ENCODE measurements at places on chromosomes 1 and 21. TPM values are rescaled to one million over a fixed set of nuclear protein-coding genes. Genes with fewer than 3 reads are reported as not detected.

The LCE1E gene
- total RNA-seq, result not detected

- DNase-seq, result no peak
Observed at GRCh38 chr1:53207726-53208125, 11.1 kb downstream of the CPT2 start.

DNA sequence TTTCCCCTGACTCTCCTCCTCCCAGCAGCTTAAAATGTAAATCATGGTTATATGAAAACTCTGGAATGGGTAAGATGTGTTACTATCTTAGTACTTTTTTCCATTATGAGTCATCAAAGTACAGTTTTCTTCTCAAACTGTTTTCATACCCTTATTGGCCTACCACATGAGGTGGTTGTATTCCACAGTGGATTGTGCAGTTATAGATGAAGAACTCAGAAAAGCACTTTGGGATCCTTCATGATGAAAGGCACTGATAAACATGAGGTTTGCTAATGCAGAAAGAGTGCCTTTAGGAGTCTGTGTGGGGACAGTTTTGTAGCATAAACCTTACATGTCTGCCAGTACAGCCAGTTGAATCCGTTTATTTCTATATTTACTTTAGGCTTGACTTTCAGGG lies 32.0 kb upstream of the MYOCOS start:
- no peak for DNase-seq

The OLFML2B gene
- total RNA-seq, result 6.5 TPM

DNA sequence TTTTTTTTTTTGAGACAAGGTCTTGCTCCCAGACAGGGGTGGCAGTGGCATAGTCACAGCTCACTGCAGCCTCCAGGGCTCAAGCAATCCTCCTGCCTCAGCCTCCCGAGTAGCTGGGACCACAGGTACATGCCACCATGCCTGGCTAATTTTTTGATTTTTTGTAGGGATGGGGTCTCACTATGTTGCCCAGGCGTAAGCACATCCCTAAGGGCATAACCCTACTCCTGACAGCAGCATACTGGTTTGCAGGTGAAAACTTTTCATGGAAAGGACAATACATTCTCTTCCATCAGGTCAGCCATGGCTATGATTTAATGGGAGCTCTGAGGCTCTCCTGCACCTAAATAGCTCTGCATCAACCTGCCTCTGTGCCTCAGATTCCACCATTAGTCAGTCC lies 29.4 kb downstream of the UBIAD1 start:
- no peak for DNase-seq

The NBPF4 gene
- not detected for total RNA-seq

GRCh38 chr1:204565617-204566582 lies 49.7 kb downstream of the MDM4 start:
- peak; percentile 40 for DNase-seq

- DNase-seq, result no peak
Observed at GRCh38 chr1:53341521-53341895, 13.6 kb upstream of the LRP8 start.

- no peak for DNase-seq
Observed at GRCh38 chr1:226441629-226442028, 33.7 kb upstream of the PARP1 start.

DNA sequence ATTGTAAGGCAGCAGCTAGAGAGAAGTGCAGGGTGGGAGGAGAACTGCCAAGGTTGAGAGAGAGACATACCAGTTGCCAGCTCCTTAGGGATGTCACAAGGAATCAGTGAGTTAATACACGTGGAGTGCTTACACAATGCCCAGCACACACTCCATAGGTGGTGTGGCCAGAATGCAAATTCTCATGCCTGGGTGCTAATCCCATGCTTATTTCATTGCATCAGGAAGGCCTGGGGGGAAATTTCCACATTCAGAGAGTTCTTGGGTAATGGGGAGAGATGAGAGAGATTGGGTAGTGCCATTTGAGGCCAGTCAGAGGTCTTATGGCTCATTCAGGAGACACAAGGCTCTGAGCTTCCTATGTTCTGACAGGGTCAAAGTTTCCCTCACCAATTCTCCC lies 38.7 kb downstream of the GJA5 start:
- no peak for DNase-seq

The GBP1 gene
- total RNA-seq, result not detected

- DNase-seq, result no peak
Observed at GRCh38 chr1:30084909-30085571, 638.3 kb downstream of the MATN1 start.

DNA sequence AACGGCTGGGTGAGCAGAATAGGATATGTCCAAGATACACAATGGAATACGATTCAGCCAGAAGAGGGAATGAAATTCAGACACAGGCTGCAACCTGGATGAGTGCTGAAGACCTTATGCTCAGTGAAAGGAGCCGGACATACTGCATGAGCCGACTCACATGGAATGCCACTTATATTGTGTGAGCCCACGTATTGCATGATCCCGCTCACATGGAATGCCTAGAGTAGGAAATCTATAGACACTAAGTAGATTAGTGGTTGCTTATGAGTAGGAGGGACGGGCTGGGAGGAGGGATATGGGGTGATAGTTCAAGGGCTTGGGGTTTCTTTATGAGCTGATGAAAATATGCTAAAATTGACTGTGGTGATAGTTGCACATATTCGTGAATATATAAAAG lies 26.8 kb downstream of the TMPRSS2 start:
- DNase-seq, result no peak

- DNase-seq, result no peak
Observed at GRCh38 chr1:40710581-40711315, 19.2 kb downstream of the NFYC start.

The LCE1C gene
- not detected for total RNA-seq

The CD2 gene
- total RNA-seq, result 0.44 TPM

DNA sequence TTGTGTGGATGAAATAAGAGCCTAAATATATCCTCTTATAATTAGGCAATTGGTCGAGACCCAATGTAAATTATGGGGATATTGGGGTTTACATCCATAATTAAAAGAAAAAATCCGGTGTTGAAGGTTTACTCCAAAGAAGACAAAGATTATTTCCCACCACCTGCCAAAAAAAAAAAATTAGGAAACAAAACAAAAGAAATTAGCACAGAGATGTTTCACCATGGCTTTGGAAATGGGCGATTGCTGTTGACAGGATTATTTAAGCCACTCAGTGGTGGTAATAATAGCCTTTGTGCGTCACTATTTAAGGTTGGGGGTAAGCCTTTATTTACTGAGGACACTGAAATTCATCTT lies 585 bp upstream of the GLRX2 start:
- DNase-seq, result no peak

DNA sequence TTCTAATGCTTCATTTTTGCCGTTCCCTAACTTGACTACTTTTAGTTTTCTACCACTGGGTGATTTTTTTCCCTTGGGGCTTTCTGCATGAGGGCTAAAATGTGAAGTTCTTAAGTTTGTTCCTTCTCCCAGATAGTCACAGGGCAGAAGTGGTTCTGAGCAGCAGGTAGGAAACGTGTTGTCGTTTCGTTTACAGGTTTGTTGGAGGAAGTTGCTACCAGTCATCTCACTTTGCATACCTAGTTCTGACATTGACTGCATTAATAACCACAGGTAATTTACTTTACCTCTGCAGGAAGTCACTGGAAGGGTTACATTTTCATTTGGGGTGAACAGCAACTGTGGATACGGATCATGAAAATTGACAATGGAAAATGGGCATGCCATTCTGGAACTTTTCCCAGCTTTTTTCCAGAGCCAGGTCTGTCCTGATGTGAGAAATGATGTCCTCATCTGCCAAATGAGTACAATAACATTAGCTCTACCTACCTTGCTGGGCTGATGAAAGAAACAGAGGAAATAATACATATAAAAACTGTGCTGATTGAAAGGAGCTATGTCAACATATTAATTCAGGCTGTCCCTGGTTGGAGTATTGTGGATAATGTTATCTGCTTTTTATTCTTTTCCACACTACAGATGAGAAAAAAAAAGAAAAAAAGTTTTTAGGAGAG lies 94.2 kb downstream of the DISC1 start:
- DNase-seq, result no peak

DNA sequence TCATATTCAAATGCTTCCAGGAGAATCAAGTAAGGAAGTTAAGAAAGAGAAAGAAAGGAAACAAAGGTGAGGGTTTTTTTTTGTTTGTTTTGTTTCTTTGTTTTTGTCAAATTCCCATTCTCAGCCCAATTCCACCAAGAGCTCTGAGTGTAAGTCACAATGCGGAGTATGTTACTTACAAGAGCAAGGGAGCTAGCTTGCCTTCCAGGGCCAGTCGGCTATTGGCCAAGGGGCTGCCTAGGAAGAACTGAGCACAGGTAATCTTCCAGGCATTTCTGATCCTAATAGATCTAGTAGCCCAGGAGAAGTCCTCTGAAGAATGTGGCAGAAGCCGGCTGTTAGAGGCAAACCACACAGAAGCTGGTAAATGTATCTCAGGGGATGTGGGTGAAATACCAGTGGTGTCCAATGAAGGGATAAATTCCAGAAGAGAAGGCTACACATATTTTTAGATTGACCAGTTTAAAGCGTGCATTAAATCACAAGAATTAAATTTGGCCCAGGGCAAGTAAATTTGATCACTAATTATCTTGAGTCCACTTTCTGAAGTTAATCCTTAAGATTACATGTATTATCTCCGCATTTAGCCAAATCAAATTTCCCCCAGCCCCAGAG lies 239.6 kb upstream of the ADAMTS5 start:
- DNase-seq, result peak; percentile 19

The SDC3 gene
- total RNA-seq, result 31.1 TPM

- no peak for DNase-seq
Observed at GRCh38 chr1:115183721-115184259, 94.5 kb upstream of the TSPAN2 start.

- no peak for DNase-seq
Observed at GRCh38 chr1:28508435-28508754, 2.6 kb downstream of the RCC1 start.

DNA sequence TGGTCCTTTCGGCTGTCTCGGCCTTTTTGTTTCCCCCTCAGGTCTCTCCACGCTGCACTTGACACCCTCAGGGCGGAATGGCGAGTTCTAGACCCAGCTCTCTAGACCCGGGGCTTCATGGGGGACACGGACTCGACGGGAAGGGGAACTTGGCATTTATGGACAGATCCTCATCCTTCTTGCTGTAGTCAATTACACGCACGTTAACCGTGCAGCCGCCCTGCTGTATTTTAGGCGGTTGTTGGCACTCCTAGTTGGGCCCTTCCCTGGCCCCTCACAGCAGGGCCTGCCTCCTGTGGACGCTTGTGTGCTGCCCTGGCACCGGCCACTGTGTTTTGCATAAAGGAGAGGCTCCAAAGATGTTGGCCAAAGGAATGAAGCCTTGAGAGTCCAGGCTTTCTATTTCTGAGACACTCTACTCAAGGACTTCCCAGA lies 558 bp upstream of the BTG3 start:
- no peak for DNase-seq

DNA sequence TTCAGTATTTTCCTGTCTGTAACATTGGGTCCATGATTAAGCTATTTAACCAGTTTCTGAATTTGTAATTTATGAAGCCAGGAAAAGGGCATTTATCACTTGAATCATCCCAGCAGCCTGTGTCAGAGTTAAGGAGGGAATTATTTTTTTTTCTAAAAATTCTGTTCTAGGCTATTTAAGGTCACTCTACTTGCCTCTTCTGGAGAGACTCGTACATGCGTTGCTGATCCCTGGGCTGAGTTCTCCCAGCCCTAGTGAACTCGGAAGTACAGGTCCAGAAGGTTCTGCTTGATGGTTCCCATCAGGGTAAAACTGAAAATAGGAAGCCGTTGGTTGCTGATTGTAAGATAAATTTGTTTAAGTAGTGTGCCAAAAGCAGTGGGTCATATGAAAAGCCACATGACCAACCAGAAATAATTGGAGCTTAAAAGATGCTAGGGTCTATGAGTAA lies 90.7 kb downstream of the GPR88 start:
- no peak for DNase-seq

The TEDDM1 gene
- total RNA-seq, result not detected

DNA sequence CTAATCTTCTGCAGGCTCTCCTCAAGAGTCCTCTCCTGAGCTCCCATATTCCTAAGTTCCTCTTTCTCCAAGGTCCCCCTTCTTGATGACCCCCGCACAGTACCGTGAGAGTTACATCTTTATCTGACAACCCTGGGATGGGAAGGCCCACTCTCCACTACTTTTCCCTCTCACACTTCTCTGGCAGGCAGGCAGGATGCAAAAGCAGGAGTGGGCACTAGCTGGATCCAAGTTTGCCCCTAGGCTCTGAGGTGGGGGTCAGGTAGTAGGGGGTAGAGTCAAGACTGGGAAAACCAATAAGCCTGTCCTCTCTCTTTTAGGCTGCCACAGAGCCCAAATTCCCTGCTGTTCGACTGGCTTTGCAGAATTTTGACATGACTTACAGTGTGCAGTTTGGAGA lies 3.9 kb downstream of the NSUN4 start:
- DNase-seq, result no peak

The DDR2 gene
- total RNA-seq, result 0.85 TPM

DNA sequence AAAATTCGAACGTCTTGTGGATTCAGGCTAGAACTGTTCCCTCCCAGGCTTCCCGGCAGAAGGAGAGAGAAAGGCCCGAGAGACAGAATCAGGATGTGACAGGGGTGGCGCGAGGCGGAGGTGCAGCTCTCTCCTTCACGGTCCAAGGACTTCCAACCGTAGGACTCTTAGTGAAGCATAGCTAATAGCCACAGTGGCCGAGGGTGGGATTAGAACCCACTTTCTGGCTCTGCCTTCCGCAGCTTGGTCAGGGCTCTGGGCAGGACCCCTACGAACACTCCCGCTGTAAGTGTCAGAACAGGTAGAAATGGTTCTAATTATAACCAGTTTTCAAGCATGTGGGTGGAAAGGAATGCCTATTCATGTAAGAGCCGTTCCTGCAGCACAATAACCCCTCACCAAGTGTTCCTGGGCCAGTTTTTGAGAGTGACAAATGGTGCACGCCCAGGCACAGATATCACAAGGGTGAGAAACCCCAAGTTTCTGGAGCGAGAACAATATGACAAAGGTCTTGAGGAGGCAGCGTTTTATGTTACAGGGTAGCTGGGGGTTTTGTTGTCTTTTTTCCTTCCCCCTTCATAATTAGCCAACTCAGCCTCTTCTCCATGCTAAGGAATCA lies 86.4 kb downstream of the SYF2 start:
- no peak for DNase-seq

The OR2T29 gene
- not detected for total RNA-seq

- DNase-seq, result no peak
Observed at GRCh38 chr1:172530000-172530399, 3.0 kb upstream of the SUCO start.
